ENCODE measurements at places on chromosomes 5 and 9.
A peak's percentile ranks its signal among the peaks of the same experiment; 100 is the strongest.

GRCh38 chr9:93058355-93059010, at the start of gene SUSD3:
Gene SUSD3 (plus strand): TSS chr9:93058701. CDS start chr9:93058743, 42 bp downstream.
- peak; percentile 48 for DNase-seq

DNA sequence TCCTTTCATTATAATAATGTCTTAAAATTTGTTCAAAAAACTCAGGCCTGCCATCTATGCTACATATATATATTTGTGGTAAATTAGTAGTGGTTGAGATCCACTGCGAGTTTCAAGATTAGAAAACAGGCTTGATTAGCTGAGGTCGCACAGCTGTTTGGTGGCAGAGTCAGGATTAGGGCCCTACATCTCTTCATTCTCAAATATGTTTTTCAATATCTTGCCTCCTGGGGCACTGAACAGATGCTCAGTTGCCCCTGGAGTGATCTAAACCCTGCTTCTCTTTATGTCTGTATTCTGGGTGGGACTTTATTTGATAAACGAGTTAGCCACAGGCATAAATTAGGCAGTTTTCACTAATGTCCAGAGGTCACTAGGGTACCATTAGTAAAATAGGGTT, 27.8 kb upstream of the CEP120 start:
- DNase-seq = no peak

GRCh38 chr5:176738637-176739250, 71.6 kb upstream of the UNC5A start:
- DNase-seq = no peak

DNA sequence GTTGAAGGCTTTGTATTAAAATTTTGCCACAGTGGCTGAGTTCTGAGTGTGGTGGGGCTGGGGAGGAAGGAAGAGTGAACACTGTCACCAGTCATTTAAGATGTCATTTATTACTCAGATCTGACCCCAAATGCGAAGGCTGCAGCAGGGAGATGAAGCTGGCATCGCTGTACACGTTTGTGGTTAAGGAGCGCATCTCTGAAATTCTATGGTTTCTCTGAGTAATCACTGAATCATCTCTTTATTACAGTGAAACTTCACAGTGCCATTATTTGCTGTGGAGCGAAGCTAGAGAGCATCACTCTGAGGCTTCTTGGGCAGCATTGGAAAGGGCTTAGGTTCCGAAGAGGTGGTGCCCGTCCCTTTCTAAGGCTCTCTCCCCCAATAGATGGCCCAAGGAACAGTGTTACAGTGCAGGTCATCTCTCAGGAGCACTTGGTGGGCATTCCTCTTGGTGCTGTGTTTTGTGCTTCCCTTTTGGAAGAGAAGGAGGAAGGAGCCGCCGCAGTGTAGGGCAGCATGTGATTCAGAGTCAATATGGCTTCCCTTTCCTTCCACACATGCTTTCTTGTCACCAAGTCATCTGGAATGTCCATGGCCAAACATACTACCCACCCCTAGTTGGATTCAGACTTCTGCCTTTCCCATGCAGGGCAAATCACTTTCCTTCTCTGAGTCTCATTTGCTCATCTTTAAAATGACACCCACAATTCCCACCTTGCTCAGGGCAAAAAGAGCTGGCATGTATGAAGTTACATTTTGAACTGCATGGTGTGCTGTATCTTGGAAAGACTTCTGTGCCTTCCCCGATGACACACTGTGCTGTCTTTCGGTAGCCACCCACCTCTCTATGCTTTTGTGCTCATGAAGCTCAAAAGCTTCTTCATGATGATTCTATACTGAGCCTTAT, 9.3 kb upstream of the TEX48 start:
- peak; percentile 92 for DNase-seq

DNA sequence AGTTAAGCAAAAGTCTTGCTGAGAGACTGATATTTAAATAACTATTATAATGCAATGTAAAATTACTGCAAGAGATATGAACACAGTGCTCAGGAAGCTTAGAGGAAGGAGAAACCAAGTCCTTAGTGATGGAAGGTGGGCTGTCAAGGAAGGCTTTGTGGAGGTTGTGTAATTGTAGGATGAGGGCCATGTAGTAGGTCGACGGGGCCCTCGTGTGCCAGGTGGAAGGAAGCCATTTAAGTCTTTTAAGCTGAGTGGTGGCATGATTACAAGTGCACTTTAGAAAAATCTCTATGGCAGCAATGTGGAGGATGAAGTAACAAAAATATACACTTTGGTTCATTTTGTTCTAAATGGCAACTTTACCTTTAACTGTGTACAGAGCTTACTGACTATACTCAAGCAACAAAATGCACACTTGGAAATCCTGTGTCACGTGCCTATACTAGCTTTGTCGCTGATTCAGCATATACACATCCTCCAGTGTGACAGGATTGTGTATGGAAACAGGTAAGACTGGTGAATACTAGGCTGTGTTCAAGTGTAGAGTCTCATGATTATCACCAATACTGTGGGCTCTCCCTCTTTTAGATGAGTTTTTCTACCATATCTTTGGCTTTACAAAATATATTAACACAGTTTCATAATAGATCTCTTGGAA, 78.6 kb downstream of the TMC1 start:
- DNase-seq = no peak

DNA sequence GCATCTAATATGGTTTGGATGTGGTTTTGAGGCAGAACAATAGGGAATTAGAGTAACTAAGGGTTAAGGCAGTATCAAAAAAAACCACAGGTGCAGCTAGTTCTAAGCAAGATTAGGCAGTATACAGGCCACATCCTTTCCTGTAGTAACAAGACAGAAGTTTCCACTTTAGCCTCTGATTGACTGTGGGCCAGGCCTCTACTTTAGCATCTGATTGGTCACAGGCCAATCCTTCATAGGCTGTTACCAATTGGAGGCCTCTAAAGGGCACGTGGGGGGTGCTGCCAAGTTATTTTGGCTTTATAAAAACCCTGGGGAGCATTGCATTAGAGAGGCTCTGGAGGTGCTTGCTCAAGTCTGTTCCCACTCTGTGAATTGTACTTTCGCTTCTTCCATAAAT, 144.1 kb upstream of the ST8SIA4 start:
- no peak for DNase-seq

GRCh38 chr9:124871156-124871561, 9.2 kb downstream of the ARPC5L start:
- no peak for DNase-seq

- DNase-seq = no peak
Observed at GRCh38 chr5:87139795-87140194, 127.9 kb upstream of the RASA1 start.

DNA sequence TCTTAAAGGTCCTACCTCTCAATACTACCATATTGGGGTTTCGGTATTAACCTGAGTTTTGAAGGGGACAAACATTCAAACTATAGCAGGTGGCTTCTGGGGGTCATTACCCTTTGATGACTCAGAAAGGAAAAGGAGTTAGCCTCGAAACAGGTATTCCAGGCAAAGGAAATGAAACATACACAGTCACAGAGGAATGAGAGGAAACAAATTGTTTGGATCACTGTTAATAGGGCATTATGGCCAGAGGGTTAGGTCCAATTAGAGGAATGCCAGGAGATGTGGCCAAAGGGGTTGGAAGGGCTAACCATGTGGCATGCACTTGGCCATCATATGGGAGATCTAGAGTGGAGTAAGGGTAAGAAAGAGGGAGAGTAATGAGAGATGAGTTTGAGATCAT, 23.9 kb upstream of the NIM1K start:
- no peak for DNase-seq

DNA sequence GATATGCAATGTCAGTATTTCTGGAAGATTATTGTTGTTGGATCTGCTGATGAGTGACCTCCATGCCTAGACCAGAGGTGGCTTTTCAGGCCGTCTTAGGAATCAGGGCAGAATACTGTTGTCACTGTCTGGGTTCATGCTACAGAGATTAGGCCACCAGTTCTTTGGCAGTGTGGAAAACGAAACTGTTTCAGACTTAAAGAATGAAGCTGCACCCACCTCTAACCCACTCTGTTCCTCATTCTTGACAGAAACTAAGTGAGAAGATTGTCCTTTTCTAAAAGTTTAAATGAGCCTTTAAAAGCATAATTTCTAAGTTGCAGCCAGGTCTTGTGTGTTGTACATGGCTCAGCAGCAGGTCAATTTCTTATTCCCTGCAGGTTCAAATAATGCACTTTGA, 444.3 kb downstream of the ENC1 start:
- DNase-seq = no peak

GRCh38 chr5:120615967-120616645, 152.0 kb downstream of the PRR16 start:
- DNase-seq = peak; percentile 80

DNA sequence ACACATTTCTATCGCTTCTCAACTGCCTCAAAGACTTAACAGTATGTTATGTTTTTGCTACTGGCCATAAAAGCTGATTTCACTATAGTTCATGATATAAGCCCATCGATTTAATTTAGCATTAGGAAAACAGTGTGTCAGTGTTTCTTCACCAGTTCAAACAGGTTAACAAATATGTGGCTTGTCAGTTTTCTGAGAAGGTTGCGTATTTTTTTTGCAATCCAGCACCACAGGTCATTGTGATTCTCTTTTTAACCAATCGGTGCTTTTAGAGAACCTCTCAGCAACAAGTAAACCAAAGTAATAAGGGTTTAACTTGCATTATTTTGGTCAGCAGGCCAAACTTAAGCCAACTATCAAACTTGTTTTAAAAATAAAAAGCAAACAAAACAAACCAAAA, 409.6 kb downstream of the NFIB start:
- no peak for DNase-seq

GRCh38 chr5:156230887-156231286, 96.1 kb upstream of the SGCD start:
- DNase-seq = no peak

DNA sequence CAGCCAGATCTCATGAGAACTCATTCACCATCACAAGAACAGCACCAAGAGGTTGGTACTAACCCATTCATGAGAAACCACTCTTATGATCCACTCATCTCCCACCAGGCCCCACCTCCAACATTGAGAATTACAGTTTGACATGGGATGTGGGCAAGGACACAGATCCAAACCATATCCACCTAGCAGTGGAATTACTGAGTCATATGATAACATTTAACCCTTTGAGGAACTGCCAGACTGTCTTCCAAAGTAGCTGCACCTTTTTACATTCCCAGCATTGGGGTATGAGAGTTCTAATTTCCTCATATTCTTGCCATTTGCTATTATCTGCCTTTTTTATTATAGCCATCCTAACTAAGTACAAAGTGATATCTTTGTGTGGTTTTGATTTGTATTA, 51.9 kb downstream of the CTNNA1 start:
- DNase-seq = no peak

DNA sequence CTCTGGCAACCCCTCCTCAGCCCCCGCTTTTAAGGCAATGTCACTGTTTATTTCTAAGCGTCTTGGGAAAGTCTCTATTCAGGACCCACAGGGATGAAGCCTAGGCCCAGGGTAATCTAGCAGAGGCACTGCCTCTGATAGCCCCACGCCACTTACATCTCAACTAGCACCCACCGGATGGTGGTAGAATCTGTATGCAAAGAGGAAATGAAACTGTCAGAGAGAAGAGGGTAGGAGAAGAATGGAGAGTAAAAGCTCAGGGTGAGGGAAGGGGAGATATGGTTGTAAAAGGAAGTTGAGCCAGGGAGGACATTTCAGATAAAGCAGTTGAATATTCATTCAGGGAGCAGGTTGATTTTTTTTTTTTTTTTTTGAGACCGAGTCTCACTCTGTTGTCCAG, 3.0 kb downstream of the FRRS1L start:
- no peak for DNase-seq

DNA sequence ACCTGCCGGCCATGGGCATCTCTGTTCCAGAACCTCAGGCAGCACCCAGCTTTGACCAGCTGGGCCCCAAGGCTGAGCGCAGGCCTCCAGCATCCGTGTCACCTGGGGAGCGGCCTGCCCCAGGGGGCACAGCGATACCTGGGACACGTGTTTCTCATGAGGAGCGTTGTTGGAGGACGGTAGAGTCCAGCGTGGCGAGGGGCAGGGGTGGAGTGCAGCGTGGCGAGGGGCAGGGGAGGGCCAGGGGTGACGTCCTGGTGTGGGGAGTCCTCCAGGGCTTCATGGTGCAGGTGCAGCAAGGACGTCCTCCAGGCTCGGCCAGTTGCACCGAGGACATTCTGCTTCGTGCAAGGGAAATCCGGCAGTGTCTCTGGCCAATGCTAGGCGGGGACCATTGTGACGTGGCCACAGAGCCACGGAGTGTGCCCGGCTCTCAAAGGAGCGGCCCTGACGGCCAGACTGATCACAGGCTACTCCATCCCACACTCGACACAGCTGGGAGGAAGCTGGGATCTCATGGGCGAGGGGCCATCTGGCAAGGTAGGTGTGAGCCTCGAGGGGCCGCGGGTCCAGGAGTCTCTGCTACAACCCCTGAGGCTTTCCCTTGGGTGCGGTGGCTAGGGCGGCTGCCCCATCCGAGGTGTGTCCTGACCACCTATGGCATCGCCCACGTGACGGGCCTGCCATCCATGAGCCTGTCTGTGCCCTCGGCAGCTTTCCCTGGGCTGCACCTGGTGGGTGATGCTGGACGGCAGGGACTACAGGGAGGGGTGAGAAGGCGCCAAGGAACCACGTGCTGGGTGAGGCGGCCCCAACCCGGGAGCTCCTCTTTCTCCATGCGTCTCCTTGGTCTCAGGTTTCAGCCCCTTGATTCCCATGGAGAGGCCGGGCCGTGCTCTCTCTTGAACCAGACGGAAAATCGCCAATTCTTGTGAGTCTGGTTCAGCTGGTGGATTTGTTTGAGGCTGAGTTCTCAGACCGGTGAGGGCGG, 33.8 kb downstream of the SLC9A3 start:
- DNase-seq = no peak

- DNase-seq = peak; percentile 32
Observed at GRCh38 chr5:112004867-112005622, 248.1 kb upstream of the NREP start.

DNA sequence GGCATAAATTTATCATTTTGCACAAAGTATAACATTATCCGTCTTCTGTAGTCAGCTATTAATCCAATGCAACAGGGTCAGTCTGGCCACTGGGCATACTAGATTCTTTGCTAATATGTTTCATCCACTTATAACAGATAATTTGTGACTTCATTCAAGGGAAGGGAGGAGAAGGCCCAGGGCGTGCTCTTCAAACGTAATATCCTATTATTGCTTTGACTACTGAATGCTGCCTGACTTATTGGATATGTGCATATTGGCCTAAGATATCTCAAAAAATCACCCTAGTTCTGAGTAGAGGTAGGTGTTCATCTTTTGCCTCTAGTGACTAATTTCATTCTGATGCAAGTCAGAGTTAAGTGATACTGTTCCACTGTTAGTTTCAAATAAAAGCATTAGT, 6.9 kb downstream of the FBXL7 start:
- no peak for DNase-seq

- DNase-seq = no peak
Observed at GRCh38 chr5:36599986-36600779, 6.2 kb upstream of the SLC1A3 start.

DNA sequence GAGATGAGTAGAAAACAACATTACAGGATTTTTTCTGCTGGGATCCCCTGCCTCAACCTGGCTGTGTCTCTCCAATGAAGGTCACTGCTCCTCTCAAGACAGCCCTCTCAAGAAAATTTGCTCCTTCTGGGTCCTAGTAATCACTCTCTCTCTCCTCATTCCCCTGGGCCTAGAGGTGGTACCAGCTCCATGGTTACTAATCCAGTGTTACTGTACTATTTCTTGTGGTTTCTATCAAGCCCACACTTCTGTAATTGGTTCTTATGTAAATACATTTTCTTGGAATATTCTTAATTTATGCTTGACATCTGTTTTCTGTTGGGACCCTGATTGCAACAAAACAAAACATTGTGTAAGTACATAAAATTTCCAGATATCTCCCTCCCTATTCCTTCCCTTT, 123.8 kb upstream of the RORB start:
- no peak for DNase-seq

- peak; percentile 92 for DNase-seq
Observed at GRCh38 chr9:89179895-89180734, 1.5 kb upstream of the SHC3 start.

Measured in kidney glomerular epithelial cell (primary cell).